ENCODE measurements at places on chromosomes 4 and X.

DNA sequence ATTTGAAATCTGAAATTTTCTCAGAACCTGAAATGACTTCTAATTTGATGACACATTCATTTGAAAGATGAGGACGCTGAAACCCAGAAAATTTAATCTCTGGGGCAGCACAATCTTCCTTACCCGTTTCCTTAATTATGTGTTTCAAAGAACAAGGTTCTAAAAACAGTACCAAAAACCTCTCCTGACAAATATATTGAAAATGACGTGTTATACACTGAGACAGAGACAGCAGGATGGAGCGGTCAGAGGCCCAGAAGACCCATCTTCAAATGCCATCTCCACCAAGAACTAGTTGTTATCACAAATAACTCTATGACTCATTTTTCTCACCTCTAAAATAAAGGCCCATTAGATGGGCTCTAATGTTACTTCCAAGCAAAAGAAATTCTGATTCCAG is 177.3 kb downstream of the NSUN7 start:
- DNase-seq = no peak

GRCh38 chr4:106869551-106869950 is 166.6 kb downstream of the DKK2 start:
- DNase-seq = no peak

DNA sequence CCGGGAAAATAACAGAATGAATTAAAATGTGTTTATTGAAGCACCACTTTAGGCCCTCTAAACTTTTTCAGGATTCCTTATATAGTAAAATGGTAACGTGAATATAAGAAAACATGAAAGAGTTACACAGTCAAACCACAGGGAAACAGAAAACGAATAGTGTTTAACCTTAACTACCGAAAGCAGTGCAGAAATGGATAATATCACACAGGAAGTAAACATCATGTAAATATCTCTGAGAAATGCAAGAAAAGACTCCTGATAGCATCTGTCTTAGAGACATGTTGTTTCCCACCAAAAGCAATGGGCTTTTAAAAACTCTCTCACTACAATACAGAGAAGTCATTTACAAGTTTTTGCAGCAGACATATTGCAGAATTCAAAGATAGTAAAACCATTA is 323.9 kb upstream of the CXXC4 start:
- no peak for DNase-seq

DNA sequence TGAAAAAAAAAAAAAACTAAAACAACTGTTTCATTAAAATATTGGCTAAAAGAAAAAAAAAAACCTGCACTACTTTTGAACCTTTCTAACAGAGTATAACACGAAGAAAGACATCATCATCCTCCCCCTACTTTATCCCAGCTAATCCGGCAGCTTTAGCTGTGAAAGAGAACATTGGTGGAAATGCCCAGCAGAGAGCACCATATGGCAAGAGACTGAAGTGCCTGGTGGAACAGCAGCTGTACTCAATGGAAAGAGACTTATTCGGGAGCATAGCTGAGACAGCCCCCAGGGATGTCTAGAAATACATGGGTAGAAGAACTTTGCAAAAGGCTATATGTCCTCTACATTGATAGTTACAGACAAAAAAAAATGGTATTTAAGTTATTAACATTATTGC is 30.3 kb downstream of the STPG2 start:
- DNase-seq = no peak

- no peak for DNase-seq
These were observed 45.1 kb upstream of the ANKRD17 start for GRCh38 chr4:73303711-73304110.

DNA sequence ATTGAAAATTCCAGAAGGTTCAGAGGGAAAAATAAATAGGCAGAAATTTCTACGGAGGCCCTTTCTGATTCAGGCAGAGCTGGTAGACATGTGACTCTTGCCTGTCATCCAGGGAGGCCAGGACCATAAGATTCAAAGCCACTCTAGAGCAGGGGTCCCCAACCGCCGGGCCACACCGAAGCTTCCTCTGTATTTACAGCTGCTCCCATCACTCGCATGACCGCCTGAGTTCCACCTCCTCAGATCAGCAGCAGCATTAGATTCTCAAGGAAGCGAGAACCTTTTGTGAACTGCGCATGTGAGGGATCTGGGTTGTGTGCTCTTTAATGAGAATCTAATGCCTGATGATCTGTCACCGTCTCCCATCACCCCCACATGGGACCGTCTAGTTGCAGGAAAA is 72.2 kb downstream of the RWDD4 start:
- DNase-seq = no peak

DNA sequence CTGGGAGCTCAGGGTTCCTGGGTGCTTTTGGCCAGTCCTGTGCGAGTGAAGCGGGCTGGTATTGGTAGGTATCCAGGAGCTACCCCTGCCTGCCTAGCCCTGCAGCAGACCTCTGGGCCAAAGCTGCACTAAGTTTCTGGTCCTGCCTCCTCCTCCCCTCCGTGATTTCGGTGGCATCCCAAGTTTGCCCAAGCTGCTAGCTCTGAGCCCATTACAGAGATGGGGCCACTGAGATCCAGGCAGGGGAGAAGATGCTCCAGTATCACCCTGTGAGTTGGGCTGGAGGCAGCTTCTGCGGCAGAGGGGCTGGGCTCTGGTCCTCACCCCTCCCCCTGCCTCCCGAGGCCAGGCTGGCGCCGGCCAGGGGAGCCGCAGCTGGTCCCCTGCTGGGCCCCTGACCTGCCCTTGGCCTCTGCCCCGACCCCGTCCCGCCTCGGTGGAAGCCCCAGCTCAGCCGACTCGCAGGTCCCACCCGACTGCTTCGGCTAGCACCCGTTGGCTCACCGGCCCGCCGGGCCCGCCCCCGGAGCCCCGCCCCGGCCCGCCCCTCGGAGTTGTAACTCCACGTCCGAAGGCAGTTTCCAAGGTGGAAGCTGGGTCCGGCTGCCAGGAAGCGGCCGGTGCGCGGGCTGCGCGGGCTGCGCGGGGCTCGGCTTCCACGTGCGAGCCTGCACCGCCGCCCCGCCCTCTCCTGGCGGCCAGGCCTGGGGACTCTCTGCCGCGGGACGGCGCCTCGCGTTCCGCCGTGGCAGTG is at the start of gene DUSP9:
DUSP9 (plus strand) TSS at position 584 of the 754 bp plus-strand sequence. CDS start 751 bp downstream, outside the sequence.
- no peak for DNase-seq

DNA sequence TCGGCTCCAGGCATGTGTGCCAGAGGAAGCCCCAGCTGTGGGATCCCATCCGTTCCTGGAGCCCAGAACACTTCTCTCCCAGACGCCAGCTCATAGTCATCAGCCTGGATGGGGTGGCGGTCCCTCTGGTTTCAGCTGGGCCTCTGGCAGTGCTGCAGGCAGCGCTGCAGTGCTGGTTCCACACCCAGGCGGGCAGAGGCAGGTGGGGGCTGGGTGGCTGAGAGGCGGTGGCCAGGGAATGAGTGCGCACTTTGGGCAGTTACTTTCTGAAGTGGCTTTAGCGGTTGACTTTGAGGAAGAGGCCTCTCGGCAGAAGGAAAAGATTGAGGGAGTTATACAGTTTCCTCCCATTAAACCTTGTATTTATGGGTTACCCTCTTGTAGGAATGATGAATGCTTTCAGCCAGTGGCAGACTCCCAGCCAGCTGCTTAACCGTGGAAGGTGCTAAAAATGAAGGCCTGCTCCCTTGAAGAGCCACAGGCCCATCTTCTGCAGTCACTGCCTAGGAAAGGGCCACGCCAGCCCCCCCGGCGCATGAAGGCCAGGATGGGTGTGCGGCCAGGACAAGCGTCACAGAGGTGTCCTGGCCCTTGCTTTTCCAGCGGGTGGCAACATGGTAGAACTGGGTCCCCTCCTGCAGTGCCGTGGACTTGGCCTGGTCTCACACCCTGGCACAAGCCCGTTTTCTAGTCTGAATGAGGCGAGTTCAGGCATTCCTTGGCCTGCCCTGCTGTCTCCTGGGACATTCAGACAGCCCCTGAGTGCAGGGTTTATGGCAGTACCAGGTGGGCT is 9.9 kb downstream of the TADA2B start:
- no peak for DNase-seq

DNA sequence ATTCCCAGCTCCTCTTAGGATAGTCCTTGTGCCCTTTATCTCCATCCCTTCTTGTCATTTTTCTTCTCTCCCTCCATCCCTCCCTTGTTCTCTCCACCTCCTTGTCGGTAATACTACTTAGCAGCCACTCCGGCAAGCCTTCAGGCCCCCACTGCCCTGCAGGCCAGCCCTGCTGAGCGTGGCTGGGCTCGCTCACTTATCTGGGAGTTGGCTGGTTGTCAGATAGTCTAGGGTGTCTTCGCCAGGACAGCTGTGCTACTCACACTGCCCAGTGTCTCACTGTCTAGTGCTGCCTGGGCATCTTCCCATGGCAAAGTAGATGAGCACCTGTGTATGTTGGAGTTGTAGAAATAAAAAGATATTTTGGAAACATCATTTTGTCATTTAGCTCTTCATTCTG is 75.0 kb downstream of the STK32B start:
- no peak for DNase-seq

GRCh38 chr4:184383497-184384055 is 90.8 kb downstream of the IRF2 start:
- DNase-seq = no peak

DNA sequence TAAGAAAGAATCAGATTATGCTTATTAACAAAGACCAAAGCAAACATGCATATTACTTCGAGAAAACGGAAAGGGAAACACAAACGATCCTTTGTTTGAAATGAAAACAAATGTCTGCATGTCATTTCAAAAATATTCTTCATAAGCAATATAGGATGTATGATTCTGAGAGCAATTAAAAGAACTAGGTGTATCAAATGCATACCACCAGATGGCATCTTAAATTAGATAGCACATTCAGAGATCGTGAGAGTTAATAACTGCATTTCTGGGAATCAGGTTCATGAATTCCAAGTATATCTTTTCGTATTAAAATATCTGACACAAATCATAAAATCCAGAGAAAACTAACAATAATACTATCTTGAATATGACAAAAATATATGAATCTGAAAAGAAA is 159.5 kb downstream of the PPP3CA start:
- no peak for DNase-seq

- no peak for DNase-seq
These were observed 125.5 kb upstream of the MAP3K15 start for GRCh38 chrX:19640693-19641374.

DNA sequence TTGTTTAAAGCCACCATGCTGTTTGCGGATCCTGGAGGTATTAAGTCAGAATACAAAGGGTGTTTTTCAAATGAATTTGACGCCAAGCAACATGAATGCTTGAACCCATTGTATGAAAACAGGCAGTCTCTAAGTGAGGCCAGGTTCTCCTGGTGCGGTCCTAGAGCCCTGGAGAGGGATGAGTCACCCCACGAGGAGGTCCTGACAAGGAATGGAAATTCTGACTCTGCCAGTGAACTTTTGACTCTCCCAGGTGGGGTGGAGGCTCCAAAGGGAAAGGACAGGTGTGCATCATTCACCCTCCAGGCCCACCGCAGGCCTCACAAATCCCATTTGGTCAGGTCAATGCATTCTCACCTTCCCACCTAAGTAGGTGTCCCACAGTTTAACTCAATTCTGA is 1.5 kb downstream of the TRIM2 start:
- DNase-seq = peak; percentile 21

- DNase-seq = no peak
These were observed 723.9 kb downstream of the FAT4 start for GRCh38 chr4:126038502-126039144.

GRCh38 chrX:51851507-51852085 is 41.8 kb upstream of the MAGED1 start:
- DNase-seq = no peak

DNA sequence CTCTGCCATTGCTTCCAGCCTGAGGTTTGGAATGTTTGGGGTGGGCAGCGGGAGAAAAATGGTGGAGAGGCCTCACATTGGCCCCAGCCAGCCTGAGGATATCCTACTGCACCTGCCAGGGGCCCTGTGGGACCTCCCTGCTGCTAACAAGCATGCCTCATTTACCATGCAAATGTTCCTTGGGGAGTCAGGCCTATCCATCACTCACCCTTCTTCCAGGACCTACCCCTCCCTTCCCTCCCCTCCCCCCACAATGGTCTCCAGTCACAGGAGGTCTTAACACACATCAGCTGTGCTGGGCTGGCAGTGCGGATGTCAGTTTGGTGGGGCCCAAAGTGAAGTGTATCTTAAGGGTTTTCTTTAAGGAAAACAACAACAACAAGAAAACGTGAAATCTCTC is 139.2 kb downstream of the SHOX start:
- DNase-seq = no peak

DNA sequence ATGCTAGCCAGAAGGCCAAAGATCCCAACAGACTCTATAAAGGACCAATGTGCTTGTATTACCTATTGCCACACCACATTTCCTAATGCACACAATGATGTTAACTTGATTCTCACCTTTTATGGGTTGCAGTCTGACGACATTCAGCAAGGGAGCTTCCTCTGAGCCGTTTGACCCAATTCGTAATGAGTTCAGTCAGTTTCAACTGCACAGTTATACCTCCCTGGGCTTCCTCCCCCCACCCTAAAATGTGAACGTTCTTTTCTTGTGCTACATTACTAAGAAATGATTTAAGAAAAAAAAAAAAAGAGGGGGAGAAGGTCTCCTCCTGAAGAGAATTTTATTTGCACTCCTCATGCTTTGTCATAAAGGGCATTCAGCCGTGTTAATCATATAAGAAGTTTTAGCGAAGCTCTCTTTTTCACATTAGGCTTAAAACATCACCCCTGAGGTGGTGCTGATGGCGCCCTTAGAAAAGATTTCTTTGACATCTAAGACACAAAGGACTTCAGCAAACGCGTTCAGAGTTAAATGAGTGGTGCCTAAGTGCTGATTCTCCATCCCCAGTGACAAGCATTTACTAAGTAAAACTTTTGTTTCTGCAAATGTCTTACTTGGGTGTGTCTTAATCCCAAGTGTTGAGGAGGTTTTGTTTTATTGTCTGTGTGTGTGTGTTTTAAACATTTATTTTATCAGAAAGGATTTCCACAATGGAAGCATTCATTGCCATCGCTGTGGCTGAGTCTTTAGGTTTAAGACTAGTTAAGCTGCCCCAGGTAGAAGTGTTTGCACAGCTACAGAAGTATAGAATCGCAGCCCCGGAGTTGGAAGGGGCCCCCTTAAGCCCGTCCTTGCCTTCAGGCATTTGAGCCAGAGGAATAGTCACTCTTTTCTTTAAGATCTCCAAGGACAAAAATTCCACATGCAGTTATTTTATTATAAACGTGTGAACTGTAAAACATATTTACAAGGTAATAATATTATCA is 15.2 kb upstream of the GPC3 start:
- DNase-seq = no peak

GRCh38 chr4:179325181-179325580 is 1882.9 kb upstream of the AGA start:
- no peak for DNase-seq

DNA sequence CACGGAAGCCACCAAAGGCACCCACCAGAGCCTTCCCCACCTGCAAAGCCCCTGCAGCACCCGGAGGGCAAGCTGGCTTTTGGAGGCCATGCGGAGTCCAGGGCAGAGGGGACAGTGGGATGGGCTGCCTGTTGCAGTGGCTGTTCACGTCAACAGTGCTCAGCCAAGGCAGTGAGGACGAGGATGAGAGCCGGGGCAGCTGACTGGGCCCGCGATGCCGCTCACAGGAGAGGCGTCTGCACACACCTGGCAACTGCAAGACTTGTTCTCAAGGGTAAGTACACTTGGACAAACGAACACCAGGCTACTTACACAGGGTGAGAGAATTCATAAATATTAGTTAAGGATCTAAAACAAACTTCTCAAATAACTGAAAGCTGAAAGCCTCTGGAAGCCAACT is 19.6 kb downstream of the FGFR3 start:
- DNase-seq = no peak

Measured in activated T-cell treated with anti-CD3 and anti-CD28 coated beads for 48 hours (primary cell).